T1000 (cell line): ENCODE measurements at places on chromosomes 4 and X.

- DNase-seq = no peak
Measured at GRCh38 chr4:98771959-98772632, 113.7 kb upstream of the TSPAN5 start.

DNA sequence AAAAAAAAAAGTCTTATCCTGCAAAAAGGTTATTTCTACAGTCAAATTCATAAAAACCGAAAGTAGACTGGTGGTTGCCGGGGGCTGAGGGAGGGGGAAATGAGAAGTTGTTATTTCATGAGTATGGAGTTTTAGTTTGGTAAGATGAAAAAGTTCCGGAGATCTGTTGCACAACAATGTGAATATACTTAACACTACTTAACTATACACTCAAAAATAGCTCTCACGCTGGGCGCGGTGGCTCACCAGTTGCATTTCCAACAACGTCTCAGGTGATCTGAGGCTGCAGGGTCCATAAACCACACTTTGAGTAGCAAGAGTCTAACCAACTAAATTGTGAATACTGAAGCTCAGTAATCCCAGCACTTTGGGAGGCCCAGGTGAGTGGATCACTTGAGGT is 52.4 kb downstream of the ANOS1 start:
- no peak for DNase-seq

DNA sequence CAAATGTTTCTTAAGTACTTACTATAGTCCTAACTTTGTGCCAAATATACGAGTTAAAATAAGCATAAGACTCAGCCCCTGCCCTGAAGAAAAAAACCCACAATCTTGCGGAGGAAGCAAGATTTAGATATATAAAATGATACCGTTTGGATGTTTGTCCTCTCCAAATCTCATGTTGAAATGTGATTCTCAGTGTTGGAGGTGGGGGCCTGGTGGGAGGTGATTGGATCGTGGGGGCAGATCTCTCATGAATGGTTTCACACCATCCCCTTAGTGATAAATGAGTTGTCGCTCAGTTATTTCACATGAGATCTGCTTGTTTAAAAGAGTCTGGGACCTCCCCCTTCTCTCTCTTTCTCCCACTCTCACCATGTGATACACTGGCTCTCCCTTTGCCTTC is 28.7 kb downstream of the EFHC2 start:
- DNase-seq = no peak

DNA sequence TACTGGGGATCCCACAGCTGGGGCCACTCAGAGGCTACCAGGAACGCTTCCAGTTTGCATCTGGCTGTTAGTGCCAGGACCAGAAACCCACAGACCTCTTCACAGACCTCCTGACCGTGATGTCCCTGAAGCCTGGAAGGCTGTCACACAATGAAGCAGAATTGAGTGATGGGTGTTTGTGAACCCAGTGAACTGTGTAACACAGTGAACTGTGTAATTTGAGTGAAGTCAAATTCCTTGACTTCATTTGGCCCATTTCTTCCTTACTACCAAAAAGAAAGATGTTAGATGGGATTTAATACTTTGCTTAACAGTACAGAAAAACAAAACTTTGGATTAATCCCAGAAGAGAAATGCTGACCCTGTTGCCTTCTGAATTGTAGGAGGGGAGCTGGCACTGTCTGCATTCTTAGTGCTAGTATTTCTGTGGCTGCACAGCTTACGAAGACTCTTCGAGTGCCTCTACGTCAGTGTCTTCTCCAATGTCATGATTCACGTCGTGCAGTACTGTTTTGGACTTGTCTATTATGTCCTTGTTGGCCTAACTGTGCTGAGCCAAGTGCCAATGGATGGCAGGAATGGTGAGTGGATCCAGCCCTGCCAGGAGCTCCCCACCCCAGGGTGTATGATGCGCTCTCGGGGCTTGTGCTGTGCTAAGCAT is 17.8 kb downstream of the SRD5A3 start:
- no peak for DNase-seq

GRCh38 chrX:20181598-20182329 is 40.1 kb upstream of the EIF1AX start:
- DNase-seq = no peak

- DNase-seq = no peak
Measured at GRCh38 chrX:147803948-147804347, 107.8 kb upstream of the FMR1 start.

DNA sequence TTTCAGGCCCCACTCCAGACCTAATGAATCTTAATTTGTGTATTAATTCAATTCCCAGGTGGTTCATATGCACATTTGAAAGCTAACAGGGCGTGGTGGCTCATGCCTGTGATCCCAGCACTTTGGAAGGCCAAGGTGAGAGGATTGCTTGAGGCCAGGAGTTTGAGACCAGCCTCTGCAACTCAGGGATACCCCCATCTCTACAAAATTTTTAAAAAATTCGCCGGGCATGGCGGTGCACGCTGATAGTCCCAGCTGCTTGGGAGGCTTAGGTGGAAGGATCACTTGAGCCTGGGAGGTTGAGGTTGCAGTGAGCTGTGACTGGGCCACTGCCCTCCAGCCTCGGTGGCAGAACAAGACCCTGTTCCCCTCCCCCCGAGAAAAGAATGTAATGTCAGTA is 31.2 kb downstream of the ADD1 start:
- DNase-seq = no peak

DNA sequence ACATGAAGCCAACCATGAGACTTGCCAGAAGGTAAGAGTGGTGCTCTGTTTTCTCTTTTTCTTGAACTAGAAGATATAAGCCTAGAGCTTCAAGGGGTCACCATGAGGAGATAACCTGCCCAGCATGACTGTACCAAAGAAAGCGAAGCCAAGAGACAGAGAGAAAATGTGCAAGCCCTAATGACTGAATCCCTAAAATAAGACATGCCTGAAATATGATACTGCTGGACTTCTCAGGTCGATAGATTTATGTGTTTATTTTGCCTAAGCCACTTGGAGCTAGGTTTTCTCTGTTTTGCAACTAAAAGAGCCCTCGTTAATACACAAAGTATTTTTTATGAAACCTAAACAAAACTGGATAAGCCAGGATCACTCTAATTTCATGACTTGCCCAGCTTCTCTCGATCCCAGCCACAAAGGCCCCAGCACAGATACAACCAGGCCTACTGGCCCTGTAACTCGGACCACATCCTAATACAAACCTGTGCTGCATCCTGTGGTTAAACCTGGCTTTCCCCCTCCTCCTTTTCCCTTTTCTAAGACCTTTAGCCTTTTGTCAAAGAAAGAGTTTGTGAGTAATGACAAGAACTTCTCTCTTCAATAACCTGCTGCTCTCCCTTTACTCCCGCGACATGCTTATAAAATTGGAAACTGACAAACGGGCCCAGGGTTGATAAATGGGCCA is 185.8 kb downstream of the APBB2 start:
- no peak for DNase-seq

DNA sequence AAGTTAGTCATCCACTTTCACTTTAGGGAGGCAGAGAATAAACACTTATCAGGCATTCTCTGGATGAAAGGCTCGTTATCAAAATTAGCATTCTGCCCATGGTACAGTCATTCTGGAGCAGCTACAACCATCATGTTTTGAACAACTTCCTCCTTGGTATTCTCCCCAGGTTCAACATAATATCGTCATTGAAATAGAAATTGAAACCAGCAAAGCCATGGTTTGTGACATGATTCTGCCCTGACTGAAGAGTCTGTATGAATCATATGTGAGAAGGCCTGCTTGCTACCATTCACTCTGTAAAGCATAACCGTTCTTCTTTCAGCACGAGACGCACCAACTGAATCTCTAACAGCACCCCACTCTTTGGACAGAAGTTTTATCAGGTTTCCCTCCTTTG is 127.5 kb upstream of the RADX start:
- DNase-seq = no peak

DNA sequence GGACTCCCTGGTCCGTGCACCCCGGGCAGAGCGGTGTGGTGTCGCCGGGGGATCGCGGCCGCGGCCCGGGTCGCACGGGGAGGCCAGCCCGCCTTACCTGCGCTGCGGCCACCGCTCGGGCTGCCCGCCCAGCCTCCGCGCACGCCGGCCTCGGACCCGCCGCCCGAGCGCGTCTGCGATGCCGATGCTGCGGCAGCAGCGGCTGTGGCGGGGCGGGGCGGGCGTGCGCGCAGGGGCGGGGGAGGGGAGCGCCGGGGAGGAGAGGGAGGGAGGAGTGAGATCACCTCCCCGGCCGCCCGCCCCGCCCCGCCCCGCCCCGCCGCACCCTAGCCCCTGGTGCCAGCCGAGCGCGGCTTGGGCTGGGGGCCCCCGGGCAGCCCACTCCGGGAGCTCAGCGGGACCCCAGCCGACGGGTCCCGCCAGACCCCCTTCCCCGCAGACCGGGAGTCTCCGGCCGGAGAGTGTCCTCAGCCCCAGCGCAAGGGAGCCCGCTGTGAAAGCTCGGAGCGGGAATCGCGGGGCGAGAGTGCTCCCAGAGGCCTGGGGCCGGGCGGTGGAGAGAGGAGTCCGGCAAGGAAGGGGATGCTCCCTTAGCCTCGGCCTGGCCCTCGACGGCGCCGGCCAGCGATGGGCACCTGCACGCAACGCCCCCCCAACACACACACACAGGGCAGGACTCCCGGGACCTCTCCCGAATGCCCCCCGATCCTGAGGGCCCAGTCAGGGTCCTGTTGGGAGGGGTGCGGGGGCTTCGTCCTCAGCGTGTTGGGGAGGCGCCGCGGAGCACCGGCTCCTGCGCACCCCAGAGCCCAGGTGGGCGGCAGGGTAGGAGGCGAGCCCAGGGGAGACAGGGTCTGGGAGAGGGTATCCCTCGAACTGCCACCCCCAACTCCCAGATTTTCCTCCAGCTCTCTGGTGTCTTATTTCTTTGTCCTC is at the start of gene L1CAM:
L1CAM (minus strand) TSS at position 206 of the 936 bp plus-strand sequence. CDS start 10,337 bp downstream, outside the sequence.
- no peak for DNase-seq

DNA sequence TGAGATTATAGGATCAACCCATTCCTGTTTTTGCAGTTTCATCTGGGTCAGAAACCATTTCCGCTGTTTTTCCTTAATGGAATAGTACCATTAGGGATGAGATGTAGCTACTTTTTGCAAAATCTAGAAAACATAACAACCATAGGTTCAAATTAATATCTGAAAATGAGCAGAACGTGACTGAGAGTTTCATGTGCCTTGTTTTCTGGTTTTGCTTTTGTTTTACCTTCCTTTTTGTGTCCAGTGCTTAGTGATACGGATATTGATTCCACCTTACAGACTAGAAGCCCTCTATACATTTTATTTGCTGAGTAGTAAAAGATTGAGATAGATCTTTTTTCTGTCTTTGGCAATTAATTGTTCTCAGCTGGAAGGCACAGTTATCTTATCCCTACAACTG is 46.5 kb downstream of the SNX25 start:
- DNase-seq = no peak

- DNase-seq = no peak
Measured at GRCh38 chr4:6999172-7000086, 43.7 kb upstream of the TADA2B start.

GRCh38 chr4:41535911-41536371 is 2.0 kb upstream of the LIMCH1 start:
- no peak for DNase-seq

GRCh38 chr4:107432451-107432850 is 287.6 kb downstream of the PAPSS1 start:
- no peak for DNase-seq

GRCh38 chr4:89427782-89428181 is 120.2 kb upstream of the GPRIN3 start:
- no peak for DNase-seq

- no peak for DNase-seq
Measured at GRCh38 chr4:23782778-23783437, 106.9 kb downstream of the PPARGC1A start.

GRCh38 chr4:954211-955020 is 19.0 kb downstream of the DGKQ start:
- DNase-seq = no peak

GRCh38 chrX:100911731-100912130 is 17.0 kb downstream of the XKRX start:
- DNase-seq = no peak

DNA sequence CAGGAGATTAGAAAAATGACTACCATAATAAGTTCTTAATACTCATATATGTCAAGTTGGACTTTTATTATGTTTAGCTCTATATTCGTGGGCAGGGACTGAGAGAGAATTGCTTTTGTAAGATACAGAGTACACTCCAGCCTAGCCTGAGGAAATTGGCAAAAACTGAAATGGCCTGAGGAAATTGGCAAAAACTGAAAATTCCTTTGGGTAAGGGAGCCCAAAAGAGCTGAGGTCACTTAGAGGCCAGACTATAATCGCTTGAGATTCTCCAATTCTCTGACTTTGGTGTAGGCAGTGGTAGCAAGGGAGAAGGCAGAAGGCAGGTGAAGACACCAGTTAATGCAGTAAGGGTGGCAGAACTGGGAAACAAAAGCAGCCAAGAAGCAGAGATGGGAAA is 124.5 kb upstream of the HCCS start:
- no peak for DNase-seq

GRCh38 chr4:37138789-37139188 is 105.8 kb upstream of the NWD2 start:
- DNase-seq = no peak

- no peak for DNase-seq
Measured at GRCh38 chr4:142414366-142414990, 431.6 kb downstream of the INPP4B start.

DNA sequence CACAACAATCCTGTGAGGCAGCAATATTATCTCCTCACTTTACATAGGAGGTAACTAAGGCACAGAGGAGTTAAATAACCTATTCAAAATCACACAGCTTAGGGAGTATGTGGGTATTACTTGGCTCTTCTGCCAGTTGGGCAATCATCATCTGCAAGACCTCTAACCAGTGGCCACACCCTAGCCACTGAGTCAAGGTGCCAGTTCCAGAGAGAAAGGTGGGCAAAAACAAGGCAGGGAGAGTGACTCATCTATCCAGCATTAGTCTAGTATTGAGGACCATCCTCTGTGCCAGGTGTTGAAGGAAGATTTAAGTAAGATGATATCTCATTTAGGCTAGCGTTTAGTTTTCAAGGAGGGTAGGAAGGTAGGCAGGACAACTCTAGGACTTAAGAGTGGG is 113.9 kb upstream of the EOLA2 start:
- no peak for DNase-seq

DNA sequence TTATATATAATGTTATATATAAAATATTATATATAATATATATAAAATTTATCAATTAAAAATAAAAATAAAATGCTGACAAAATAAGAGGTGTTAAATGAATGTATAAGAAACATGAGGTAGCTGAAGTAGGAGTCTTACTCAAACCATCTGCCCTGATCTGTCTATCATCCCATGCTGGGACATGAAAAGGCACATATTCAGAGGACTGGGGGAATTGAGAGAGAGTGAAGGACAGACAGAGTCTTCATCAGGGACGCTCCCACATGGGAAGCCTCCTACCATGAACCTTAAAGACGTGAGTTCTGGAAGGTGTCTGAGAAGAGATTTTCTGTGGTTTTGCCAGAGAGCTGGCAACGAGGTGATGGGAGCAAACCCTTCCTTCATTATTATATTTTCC is 4.1 kb upstream of the ARSF start:
- no peak for DNase-seq

- no peak for DNase-seq
Measured at GRCh38 chrX:50495616-50496015, 25.0 kb upstream of the DGKK start.
